Effector memory CD8-positive, alpha-beta T cell (primary cell): ENCODE measurements at places on chromosomes 5 and 9.
A peak's percentile ranks its signal among the peaks of the same experiment; 100 is the strongest.

DNA sequence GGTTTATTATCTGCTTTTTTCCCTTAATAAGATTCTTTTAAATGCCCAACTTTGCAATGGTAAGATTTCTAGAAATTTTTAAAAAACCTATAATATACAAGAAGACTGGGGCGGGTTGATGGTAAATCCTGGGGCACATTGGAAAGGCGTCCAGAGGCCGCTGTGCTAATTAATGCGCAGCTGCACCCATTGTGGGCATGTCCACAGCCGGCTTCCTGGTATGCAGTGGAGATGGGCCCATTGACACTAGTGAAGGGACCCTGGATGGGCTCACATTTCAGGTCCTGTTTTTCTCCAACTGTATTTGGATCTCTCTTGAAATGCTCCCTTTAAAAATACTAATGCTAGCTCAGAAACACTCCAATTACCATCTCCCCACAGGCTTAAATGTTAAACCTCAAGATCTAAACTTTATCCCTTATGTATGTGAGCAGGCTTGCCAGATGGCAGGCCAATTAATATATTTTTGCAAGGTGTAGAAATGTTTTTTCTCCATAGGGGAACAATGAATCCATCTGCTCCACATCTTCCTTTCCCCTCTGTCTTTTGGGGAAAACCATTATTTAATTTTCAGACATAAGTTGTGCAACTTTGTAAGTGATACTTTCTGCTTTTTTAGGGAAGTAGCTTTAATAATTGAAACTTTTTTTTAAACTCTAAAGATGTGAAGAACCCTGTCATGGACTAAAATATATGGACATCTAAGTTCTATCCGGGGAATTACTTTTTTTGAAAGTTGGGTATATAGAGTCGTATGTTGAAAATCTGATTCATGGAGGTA lies 177.3 kb downstream of the CD180 start:
- no peak for DNase-seq

DNA sequence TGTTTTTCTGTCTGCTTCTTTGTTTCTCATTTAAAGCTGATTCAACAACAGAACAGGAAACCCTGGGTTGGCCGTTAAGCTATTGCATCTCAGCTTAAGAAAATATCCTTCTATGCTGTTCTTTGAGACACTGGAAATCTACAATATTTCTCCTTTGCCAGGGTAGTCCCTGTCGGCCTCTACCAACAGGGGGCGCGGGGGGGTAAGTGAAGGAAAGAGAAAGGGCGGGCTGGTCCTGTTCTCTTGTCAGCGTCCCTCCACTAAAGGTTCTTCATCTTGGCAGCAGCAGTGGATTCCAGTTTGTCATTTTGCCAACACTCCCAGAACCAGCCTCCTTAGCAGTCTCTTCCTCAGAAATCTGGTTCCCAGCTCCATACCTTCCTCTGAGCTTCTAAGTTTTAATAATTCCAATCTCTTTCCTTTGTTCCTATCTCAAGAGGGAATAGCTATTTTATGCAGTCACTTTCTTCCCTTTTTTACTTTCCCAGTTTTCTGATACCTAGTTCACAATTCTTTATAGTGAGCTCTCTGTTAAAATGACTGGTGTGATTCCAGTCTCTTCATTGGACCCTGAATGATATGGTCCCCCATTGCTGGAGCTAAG lies 222.3 kb downstream of the GLIS3 start:
- DNase-seq, result peak; percentile 4

DNA sequence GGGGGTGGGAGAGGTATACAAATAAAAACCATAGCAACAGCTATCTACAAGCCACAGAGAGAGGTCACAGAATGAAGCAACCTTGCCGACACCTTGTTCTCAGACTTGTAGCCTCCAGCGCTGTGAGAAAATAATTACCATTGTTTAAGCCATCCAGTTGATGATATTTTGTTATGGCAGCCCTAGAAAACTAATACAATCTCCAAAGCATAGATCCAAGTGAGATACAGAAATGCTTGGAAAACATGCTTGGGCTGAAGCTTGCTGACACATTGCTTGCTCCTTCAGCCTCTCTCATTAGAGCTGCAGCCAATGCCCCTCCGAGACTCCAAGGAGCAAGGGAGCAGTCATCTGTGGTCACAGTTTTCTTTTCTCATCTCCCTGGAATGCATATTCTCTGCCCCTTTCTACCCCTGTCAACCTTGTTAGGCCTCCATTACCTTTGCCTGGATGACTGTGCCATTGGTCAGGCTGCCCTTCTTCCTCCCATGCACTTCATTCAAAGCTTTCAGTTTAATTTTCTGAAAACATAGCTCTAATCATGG lies 401.4 kb upstream of the KLF4 start:
- DNase-seq, result no peak

DNA sequence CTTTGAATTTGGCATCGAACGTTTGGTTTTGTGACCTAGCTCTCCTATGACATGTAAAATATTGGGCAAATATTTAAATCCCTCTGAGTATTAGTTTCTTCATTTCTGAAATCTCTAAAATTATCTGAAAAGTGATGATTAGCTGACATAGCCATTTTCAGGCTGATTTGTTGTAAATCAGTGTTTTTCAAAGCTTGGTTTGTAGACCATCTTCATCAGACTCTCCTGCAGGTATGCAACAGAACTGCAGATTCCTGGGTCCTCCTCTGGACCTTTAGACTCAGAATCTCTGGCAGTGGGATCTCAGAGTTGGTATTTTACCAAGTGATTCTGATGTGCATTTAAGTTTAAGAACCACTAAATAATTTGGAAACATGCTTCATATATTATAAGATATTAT lies 38.9 kb upstream of the NMUR2 start:
- no peak for DNase-seq

- DNase-seq, result no peak
Measured at GRCh38 chr5:59357381-59357977, 536.0 kb downstream of the PDE4D start.

DNA sequence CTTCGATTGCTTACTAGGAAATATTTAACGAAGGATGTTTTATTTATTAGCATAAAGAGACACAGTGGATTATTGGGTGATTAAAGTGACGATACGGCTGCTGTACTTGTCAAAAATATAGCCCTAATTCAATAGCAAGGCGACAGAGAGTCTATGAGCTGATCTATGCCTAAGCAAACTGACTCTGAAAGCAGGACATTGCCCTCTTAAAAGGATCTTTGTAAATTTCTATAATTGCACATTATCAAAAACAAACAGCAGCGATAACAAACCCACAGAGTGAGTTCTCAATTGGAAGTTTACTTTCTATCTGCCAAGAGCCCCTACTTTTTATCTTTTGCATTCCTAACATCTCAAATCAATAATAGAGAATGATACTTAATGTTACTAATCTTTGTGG lies 31.4 kb downstream of the TLX3 start:
- DNase-seq, result no peak

GRCh38 chr5:84239494-84239893 lies 145.2 kb downstream of the EDIL3 start:
- no peak for DNase-seq

DNA sequence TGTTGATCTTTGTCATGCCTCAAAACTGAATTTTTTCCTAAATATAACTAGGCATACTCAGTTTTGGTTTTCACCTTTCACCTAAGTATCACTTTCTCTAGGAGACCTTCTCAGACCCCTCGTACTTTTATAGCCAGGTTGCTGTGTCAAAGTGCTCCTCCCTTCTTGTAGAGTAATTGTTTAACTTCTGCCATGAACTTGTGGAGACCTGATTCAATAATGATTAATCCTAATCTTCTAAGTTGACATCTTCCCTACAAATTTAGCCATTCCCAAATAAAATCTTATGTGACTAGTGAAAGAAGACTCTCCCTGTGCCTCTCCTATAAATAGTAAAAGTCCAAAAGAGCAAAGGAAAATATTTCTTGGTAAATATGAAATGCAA lies 159.8 kb downstream of the SPATA31D1 start:
- DNase-seq, result no peak

- no peak for DNase-seq
Measured at GRCh38 chr5:179051784-179052183, 8.4 kb upstream of the ZNF354C start.

DNA sequence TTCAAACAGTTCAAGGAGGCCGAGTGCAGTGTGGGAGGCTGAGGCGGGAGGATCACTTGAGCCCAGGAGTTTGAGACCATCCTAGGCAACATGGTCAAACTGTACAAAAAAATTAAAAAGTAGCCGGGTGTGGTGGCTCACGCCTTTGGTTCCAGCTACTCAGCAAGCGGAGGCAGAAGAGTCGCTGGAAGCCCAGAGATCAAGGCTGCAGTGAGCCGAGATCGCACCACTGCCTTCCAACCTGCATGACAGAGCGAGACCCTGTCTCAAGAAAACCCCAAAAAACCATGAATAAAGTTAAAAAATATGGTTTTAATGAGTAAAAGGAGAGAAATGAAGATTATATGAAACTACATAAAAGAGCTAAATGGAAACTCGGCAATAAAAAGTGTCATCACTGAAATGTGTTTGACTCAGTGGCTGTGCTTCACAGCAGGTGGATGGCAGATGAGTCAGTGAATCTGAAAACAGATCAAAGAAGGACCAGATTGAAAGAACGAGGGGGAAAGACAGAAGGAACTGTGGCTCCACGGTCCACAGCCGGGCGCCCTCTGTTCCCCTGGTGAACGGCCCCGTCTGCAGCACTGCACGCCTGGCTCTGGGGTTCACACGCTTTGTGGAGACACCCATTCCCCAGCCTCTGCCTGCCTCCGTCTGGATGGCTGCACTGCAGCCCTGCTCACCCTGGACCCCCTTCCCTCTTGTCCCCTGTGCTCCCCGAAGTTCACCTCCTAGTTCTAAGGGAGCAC lies 25.1 kb downstream of the EXD3 start:
- no peak for DNase-seq

DNA sequence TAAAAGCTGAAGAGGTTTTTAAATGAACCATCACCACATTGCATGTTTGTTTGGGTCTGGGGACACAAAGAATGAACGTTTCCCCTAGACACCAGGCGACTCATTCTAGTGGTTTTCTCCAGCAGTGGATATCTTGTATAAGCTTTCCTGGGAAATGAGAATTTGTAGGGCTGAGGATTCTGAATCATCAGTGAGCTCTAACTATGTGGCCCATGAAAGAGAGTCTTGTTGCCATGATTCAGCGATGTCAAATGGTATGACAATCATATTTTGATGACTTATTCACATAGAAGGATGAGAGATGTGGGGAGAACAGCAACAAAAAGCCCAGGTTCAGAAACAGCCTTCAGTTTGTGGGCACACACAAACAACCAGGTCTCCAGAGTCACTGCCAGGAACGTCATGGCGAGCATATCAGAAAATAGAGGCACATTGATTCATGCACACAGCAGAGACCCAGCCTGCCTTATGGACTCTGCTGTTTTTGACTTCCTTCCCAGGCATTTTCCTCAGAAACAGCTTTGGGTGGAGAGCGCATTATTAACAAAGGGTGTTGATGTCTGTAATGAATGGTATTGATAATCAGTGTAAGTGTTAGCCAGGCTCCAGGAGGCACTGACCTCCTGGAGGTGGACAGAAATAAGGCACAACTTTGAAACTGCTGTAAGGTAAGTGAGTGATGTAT lies 13.3 kb downstream of the ZNF474 start:
- no peak for DNase-seq

DNA sequence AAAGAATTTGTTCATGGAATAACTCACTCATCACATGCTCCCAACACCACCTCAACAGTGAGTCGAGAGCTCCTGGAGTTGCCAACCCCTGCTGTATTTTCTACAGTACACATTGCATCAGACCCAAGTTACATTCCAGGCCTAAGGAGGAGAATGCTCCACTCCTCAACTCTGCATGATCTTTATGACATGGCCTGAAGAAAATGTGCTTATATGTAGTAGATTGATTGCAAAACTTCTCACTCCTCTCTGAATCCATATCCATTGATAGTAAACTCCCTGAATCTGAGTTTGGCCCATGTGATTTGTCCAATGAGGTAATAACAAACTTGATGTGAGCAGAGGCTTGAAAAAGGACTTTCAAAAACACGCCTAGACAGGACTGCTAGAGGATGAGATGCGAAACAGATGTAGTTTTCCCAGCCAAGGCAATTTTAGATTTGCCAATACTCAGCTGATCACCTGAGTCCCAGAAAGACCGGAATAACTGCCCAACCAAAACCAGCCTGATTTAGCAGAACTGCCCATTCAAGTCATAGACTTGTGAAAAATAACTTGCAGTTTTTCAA lies 29.0 kb upstream of the PAPPA start:
- DNase-seq, result no peak

- DNase-seq, result no peak
Measured at GRCh38 chr9:69180670-69181069, 6.6 kb downstream of the TJP2 start.

- DNase-seq, result no peak
Measured at GRCh38 chr5:148397968-148398595, 14.3 kb downstream of the FBXO38 start.

- DNase-seq, result no peak
Measured at GRCh38 chr5:82421119-82421518, 143.0 kb upstream of the RPS23 start.

DNA sequence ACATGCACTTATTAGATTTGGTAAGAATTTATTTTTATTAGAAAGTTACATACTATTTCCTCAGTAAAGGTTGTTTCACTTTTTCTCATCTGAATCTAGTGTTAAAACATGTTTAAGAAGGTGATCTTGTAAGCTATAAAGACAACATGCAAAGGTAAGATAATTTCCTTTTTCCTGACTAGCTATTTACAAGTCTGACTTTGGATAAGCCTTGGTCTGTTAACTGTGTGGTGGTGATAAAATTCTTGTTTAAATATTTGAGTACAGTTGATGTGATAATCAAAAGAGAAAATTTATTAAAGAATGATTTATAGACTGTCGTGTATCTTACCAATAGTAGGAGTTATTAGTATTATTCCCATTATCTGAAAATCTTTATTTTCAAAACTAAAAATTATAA lies 36.9 kb upstream of the GPR21 start:
- no peak for DNase-seq

GRCh38 chr9:86854898-86855523 lies 92.3 kb downstream of the GAS1 start:
- DNase-seq, result no peak
